ENCODE measurements at places on chromosomes 7 and 10.

- no peak for DNase-seq
Observed at GRCh38 chr10:108556186-108556585, 1367.1 kb downstream of the XPNPEP1 start.

- DNase-seq = no peak
Observed at GRCh38 chr7:1289666-1290025, 57.0 kb downstream of the UNCX start.

DNA sequence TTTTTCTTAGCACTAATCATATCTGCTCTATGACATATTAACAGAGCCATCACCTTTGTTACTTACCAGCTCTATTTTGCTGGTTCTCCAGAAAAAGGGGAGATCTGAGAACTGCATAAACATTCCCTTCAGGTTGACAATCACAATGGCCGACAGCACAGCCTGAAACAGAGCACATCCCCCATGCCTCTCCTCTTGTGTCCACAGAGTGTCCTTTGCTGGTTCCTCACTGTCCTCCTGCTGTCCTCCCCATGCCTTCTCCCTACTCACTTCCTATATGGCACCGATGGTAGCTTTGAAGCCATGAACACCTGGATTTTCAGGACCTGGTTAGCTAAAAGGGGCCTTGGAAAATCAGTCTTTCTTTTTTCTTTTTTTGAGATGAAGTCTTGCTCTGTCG, 41.8 kb downstream of the PSMC2 start:
- no peak for DNase-seq

DNA sequence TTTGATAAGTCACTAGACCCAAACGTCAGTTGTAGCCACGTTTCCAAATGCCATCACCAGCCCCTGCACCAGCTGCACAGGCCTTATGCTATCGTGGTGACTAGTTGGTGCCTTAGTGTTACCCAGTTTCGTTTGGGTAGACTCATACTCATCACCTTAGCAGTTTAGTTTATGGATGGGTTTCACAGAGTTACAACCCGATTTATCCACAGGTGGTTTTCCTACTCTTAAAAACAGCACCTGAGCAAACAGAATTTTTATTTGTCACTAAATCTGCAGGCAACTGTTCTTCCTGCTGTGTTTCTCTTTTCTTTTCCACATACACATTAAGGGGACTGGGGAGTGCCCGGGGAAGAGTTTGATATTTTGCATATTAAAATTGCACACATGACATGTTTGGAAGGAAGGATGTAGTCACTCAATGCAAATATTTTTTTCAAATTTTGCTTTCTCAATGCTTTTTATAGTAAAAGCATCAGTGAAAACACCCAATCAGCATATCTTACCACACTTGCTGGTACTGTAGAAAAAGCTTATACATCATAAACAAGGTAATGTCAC, 41.6 kb downstream of the PDSS1 start:
- DNase-seq = no peak

DNA sequence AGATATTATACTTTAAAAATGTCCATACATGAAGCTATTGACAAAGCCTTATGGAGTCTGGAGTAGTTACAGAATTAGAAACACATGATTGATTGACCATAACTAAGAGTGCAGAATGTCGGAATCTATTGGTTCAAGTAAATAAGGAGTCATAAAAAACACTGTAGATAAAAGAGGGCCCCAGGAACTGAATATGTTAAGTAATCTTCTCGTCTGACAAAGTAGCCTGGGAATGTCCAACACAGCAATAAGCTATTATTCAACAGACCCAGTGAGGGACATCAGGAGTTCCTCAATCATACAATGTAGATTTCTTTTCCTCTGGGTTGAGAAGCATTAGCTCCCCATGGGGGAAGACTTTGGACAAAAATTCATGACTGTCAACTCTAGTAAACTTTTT, 782.0 kb downstream of the SUGCT start:
- no peak for DNase-seq

DNA sequence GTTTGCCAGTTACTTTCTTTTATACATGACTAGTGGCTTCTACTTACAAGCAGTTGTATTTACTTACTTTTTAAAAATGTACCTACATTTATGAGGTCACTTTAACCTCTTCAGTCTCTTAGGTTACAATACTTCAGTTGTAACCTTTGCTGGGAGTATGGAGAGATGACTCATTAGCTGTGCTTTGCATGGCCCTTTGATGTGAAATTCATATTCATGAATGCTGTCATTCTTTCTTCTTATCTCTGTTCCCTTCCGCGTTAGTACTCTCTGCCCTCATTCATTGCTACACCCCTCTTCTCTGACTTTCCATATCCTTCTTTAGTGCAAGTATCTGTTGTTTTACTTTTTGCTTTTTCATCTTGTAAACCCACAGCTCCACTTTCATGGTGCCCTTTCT, 164.3 kb downstream of the BMPER start:
- no peak for DNase-seq

DNA sequence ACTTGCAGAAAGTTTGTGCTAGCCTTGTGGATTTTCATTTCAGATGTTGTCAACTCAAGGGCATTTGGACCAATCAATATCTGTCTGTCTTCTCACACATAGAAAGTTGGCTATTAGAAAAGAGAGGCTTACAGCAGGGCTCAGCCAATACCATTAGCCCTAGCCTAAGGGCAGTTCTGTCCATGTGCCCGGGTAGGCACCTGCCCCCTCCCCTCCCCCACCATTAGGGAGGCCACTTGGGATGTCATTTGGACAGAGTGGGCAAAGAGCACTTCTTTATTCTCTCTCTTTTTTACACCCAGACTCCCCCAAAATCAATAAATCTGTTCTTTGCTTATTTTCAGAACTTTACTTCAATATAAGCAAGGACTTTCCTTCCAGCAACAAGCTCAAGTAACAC, 188.5 kb upstream of the MKI67 start:
- no peak for DNase-seq

DNA sequence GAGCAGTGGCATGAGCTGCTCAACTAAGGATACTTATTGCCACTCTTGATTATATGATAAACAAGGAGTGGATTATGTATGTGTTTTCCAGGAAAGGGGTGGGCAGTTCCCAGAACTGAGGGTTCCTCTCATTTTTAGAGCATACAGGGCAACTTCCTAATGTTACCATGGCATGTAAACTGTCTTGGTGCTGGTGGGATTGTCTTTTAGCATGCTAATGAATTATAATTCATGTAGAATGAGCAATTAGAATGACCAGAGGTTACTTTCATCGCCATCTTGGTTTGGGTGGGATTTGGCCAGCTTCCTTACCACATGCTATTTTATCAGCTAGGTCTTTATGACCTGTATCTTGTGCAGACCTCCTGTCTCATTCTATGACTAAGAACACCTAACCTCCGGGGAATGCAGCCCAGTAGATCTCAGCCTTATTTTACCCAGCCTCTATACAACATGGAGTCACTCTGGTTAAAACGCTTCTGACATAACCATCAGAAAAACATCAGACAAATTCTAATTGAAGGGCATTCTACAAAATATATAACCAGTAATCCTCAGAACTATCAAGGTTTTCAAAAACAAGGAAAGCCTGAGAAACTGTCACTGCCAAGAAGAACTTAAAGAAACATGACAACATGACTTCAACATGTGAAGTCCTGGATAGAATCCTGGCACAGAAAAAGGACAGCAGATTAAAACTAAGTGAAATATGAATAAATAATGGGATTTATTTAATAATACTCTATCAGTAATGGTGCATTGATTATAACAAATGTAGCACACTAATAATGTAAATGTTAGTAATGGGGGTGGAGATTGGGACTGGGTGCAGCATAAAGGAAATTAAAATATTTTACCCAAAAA, 365.0 kb downstream of the SEMA3D start:
- no peak for DNase-seq

DNA sequence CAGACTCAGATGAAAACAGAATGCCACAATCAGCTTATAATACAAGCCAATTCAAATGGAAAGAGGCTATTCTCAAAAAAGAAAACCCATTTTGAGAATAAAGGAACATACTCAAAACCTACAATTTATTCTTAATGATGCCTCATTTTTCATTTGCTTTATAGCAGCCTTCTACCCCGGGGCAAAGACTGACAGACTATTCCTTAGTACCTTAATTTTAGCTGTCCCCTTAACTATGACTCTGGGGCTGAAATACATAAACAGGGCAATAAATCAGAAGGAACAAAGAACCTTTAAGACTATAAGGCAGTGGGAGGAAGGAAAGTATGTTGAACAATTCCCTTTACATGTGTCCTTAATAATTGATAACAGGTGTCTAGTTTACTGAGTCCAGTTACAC, 76.8 kb downstream of the TMEM106B start:
- no peak for DNase-seq

DNA sequence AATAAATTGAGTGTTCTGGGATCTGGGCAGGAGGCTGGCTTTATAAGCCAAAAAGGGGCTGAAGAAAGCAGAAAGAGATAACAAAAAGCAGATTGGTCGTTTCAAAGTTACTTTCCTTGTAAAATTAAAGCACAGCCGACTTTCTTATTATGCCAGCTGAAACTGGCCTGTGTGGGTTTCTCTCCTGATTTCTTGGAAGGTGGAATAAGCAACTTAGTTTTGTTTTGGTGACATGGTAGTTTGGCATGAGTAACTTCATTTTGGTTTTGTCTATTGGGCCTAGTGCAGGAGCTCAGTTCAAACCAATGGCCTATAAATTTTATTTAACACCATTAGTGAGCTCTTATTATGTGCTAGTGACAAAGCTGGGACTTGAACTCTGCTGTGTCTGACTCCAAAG, 13.2 kb upstream of the DNAJC12 start:
- DNase-seq = no peak

GRCh38 chr10:60456053-60456452, 66.4 kb upstream of the ANK3 start:
- DNase-seq = no peak

DNA sequence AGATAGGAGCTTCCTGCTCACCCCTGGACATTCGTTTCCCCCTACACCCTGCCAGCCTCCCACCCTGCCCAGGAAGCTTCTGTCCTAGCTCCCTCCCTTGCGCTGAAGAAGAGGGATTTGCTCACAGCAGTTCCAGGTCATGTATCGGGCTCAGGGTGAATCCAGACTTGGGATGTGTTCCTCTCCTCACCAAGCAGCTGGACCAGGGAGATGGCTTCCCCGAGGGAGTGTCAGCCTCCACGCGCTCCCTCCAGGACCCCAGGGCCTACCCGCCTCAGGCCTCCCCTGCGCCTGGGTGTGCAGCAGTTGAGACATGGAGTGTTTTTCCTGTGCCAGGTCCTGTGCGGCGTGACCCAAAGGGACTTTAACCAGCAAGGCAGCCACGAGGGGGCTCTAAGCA, 435.6 kb upstream of the FOXK1 start:
- no peak for DNase-seq

DNA sequence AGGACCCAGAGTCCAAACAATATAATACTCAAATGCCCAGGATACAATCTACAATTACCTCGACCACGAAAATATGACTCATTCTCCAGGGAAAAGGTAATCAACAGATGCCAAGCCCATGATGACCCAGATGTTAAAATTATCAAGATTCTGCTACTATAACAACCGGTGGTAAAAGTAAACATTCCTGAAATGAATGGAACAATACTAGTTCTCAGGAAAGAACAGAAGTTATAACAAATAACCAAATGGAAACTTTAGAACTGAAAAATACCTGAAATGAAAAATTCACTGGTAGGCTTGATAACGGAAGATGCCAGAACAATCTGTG, 34.1 kb upstream of the GUSB start:
- no peak for DNase-seq

GRCh38 chr10:29540016-29540415, 94.8 kb downstream of the SVIL start:
- no peak for DNase-seq

DNA sequence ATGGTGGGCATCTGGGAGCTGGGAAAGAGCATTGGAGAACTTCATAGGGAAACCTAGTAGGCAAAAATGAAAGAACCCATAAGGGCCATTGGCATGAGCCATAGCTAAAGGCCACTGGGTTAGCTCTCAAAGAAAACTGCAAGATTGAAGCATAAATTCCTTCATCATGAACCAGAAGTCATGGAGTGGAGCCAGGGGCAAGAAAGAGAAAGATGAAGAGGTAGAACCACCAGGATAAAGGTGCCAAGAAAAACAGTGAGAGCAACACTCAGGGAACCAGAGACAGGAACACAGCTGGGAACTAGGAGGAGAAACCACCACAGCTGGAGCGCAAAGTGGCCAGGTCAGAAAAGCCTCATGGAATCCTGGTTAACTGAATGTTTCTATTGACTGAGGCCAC, 11.5 kb upstream of the SGMS1 start:
- DNase-seq = no peak

DNA sequence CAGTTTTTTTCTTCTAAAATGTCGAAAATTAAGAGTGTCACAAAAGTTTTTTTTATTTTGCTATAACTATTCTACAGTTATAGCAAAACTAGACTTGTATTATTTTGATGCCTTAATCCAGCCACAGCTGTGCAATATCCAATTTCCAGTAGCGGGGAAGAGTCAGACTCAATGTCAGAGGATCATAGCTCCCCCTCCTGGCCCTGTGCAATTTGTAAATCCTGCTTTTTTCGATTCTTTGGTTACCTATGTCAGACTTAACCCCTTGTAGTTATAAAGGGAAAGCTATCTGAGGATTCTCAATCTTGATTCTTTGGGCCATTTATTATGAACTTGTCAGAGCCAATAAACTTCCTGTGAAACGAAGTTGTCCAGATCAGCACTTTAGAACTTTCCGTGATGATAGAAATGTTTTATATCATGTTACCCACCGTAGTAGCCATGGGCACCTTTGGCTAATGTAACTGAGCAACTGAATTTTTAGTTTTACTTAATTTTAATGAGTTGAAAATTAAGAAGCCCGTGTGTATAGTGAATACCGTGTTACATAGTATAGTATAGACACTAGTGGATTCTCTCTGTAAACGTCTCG, 87.7 kb upstream of the PRKCQ start:
- DNase-seq = no peak

- no peak for DNase-seq
Observed at GRCh38 chr7:95101422-95101821, 194.0 kb downstream of the PPP1R9A start.

DNA sequence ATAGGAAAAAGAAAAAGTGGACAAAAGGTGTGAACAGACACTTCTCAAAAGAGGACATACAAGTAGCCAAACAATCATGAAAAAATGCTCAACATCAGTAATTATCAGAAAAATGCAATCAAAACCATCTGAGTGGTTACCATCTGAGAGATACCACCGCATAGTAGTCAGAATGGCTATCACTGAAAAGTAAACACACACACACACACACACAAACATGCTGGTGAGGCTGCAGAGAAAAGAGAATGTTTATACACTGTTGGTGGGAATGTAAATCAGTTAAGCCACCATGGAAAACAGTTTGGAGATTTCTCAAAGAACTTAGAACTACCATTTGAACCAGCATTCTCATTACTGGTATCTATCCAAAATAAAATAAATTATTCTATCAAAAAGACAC, 145.7 kb downstream of the CYP26A1 start:
- DNase-seq = no peak

All from esophagus squamous epithelium (tissue), 5 donors.